ENCODE measurements at places on chromosomes 13 and 19.

GRCh38 chr13:93450191-93450621 is 223.6 kb downstream of the GPC6 start:
- DNase-seq: peak; percentile 48

DNA sequence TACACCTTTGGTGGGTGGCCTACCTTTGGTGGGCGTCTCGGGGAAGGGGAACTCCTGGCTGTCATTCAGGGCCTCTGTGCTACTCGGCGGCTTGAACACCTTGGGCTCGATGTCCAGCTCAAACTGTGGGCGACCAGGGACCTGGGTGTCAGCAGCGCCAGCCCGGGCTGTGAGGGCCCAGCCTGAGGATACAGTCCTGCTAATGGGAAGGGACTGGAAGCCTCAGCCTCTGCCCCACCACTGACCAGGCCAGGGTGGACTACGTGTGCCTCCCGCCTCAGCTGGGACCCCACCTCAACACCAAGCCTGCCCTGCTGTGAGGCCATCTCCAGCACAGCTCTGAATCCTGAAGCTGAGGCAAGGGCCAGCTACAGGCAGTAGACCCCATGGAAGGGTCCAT is 7.7 kb downstream of the TMEM259 start:
- no peak for DNase-seq

DNA sequence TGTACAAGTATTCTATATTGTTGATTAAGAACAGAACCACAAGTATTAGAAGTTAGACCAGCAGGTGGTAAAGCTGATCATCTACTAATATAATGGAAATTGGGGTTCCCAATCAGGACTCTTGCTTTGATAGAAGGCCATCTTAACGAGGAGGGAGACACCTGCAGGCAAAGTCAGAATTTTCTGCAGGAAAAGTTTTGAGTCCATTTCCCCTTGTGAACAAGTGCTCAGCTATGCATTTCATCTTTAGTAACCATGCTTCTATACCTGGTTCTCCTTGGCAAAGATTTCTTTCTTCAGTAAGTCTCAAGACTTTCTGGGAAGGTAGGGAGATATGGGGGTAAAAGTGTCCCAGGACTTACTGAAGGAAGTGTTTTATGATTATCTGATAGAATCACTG is 36.1 kb upstream of the USPL1 start:
- DNase-seq: peak; percentile 34

GRCh38 chr13:75145927-75146326 is 336.0 kb downstream of the TBC1D4 start:
- peak; percentile 52 for DNase-seq

- no peak for DNase-seq
Measured at GRCh38 chr13:95083066-95083465, 218.2 kb downstream of the ABCC4 start.

- DNase-seq: peak; percentile 14
Measured at GRCh38 chr19:54325194-54325621, 12.2 kb upstream of the LILRA5 start.

- DNase-seq: no peak
Measured at GRCh38 chr13:109868578-109869311, 82.4 kb upstream of the IRS2 start.

DNA sequence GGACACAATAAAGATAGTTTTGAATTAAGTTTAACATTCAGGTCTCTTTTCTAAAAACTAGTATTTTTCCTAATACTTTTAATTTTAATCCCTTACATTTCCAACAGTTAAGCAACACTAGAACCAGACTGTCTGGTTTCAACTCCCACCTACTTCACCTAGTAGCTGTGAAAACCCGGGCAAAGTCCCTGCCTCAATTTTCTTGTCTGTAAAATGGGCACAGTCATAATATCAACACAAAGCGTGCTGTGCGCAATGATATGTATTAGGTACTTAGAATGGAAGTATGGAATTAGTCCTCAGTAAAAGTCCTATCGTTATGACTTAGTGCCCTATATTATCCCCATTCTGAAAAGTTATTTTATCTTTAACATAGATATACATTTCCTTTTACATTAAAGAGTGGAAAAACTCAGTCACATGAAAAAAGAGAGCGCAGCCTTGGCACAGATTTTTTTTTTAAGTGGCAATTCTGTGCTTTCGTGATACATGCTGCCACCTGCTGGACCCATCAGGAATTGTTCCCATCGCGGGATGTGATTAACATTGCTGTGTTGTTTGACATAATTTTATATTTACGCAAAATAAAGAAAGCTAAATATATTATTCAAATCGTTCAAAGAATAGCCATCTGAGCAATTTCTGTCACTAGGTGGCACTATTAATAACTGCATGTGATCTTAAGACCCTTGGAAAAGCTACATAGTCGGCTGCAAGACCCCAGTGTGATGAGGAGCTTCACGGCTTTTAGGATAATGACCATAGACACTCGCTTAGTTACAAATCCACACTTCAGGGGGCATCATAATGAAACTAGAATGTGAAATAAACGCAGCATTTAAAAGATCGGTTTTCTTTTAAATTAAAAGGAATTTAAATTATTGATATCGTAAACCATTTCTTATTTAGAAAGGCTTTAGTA is 59.9 kb downstream of the LIG4 start:
- DNase-seq: peak; percentile 28

GRCh38 chr13:90562443-90562842 is 785.0 kb upstream of the MIR17HG start:
- DNase-seq: no peak

DNA sequence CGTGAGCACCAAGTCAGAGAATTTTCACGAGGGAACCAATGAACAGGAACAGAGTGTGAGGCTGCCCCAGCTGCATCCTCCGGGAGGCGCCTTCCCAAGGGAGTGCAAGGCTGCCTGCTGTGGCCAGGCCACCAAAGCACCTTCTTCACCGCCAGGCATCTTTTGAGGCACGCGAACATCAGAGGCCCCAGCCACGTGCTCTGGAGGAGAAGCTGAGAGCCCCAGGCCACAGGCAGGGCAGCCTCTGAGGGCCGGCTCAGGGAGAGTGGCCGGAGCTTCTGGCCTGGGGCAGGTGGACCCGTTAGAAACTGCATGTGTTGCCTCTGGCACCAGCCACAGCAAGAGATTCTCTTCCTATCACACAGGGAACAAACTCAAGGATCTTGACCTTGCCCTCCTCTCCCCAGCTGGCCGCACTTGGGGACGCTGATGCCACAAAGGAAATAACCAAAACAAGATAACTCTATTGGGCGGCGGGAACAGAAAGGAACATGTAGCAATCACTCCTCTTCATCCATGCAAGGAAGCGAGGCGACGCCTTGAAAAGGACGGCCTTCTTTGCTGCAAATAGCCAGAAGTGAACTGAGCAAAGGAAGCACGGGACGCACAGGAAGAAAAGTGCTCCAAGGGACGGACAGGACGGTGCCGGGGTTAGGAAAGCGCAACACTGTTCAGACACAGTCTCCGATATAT is 19.9 kb downstream of the GAS6 start:
- DNase-seq: no peak

GRCh38 chr13:44197791-44198770 is 175.5 kb upstream of the SERP2 start:
- no peak for DNase-seq

GRCh38 chr19:31378404-31378803 is 29.2 kb upstream of the TSHZ3 start:
- DNase-seq: peak; percentile 94

DNA sequence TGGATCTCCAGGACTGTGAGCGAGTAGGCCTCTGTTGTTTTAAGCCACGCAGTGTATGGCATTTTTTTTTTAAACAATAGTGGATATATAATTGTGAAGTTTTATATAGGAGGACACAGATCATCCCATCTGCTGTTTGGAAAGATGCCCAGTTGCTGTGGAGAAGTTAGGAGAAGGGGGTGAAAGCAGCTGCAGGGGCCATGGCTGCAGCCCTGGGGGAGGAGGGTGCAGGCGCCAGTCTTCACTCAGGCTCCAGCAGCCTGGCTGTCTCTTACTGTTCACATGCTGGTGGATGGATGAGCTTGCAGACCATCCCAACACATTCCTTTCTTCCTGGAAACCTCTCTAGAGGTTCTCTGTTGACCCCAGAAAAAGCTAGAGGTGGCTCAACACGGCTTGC is 242.3 kb downstream of the TEX29 start:
- no peak for DNase-seq

DNA sequence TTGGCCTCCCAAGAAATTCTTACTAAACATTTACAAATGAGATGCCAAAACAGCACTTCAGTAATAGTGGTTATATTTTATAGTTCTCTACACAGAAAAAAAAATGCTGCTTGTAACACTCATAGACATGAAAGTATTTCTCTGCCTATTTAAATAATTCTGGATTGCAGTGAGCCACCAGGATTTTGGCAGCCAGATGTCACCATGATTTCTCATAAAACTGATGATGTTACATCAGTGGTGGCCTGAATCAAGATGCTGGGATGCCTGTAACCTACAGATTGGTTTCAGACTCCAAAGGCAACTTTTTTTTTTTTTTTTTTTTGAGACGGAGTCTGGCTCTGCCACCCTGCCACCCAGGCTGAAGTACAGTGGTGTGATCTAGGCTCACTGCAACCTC is 2.7 kb upstream of the CAPS start:
- peak; percentile 13 for DNase-seq

GRCh38 chr19:40421993-40422747 is 3.6 kb downstream of the SERTAD1 start:
- DNase-seq: no peak

DNA sequence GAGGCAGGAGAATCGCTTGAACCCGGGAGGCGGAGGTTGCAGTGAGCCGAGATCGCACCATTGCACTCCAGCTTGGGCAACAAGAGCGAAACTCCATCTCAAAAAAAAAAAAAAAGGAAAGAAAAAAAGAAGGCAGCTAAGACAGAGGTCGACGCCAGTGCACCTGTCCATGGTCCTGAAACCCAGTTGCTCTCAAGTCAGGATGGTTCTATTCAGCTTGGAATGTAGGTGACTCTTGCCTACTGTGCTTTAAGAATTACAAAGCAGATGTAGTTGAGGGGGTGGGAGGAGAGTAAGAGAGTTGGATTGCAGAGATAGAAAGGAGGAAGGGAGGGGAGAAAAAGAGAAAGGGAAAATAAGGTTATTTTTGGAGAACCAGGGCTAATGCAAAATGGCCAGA is 18.7 kb downstream of the CACNG7 start:
- DNase-seq: peak; percentile 44

DNA sequence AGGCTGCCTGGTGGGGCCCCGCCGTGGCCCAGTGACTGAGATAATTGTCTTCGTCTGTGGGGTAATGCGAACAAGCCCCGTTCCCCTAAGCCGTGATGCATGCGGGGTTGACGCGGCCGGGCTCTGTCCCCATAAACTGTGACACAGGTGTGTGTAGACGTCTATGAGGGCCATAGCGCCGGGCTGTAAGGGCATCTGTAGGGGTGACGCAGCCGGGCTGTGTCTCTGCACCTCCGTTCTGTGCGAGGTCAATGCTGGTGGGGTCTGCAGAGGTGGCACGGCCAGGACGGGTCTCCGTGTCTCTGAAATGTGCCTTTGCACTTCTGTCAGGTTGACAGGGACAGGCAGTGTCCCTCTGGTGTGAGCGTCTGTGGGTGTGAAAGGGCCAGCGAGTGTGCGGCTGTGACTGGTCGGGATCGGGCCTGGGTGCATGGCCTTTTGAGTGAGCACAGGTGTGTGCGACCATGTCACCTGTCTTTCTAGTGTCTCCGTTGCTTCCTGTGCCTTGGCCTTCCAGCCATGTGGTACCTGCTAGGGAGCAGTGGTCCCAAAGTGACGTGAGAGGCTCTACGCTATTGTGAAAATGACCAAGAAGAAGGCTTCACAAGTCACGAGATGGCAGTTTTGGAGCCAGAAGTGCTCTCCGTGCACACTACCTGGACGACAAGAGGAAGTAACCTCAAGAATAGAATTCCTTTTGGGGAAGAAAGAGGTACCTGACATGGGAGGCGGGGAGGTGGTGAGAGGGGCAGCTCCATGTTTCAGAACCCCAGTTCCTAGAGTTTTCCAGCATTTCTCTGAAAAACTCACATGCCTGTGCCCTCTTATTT is 16.4 kb upstream of the ZNF331 start:
- DNase-seq: no peak

- DNase-seq: no peak
Measured at GRCh38 chr13:20446900-20447299, 78.8 kb downstream of the CRYL1 start.

DNA sequence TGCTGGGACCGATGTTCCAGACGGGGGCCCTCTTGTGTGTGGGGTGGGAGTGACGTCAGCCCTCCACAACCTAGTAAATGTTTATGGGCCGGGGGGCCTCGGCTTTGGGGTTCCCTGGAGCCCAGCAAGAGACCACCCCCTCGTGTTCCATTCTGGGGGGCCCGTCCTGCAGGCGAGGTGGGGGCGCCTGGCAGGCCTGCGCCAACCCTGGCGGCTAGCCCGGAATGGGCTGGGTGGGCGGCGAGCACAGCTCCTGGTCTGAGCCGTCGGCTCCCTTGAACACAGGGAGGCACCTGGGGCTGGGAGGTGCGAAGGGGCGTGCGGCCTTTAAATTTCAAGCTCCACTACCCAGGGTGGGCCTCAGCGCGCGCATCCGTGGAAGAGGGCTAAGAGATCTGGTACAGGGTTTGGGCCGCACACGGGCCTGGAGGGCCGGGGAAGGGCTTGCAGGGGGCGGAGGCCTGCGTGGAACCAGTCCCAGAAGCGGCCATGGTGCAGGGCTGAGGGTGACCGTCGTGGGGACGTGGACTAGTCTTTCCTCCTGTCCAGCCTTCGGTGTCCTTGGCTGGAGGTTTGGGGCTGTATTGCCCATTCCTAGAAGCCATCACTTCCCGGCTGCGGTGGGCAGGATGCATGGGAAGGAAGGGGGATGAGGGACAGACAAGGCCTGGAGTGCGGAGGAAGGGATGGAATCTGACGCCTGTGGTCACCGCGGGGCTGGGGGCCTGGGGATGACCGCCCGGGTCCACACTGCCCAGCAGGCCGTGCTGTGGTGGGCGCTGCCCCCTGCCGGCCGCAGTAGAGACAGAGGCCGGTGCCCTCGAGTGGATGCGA is 11.4 kb downstream of the NDUFA11 start:
- peak; percentile 31 for DNase-seq

DNA sequence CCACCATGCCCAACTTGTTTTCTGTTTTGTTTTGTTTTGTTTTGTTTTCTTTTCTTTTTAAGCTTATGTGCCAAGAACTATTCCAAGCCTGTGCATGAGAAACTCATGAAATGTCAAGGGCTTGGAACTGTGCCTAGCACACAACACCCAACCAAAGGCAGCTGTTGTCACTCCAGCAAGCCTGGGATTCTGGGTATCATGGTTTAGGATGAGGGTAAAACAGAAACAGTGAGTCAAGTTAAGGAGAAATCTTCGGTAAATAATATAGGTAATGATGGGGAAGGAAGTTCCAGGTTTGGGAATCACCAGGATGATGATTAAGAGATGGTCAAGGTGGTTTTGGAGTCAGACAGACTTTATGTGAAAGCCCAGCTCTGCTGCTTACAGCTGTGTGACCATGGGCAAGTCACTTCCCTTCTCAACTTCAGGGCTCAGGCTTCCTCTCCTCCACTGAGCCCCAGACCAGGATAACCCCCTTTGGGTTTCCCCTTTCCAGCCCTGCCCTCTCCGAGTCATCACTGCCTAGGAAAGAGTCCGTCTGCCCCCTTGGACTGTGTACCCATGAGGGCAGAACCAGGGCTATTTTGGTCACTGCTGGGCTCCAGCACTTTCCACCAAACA is 5.0 kb downstream of the PVR start:
- DNase-seq: peak; percentile 45

GRCh38 chr13:46119883-46120614 is 15.2 kb upstream of the CPB2 start:
- DNase-seq: peak; percentile 77

- DNase-seq: no peak
Measured at GRCh38 chr13:51804295-51805172, 571 bp upstream of the DHRS12 start.
